Naive thymus-derived CD8-positive, alpha-beta T cell (primary cell): ENCODE measurements at places on chromosomes 6 and 20.

DNA sequence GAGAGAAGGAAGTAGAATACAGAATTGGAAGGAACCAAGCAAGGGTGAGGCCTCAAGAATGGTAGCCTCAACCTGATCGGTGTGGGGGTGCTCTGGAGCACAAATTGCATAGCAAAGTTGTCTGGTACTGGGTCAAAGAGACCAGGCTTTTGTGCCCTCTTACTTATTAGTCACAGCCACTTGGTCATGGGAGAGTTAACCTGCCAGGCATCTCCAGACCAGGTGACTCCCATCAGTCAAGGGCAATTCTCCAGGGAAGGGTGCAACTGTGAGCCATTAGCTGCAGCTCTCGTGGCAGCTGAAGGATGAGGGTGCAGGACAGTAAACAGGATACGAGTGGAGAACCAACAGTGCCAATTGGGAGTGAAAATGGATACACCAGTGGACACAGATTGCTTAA, 47.7 kb upstream of the PLCB4 start:
- DNase-seq, result no peak

- no peak for DNase-seq
These were observed 23.7 kb upstream of the KIF16B start for GRCh38 chr20:16596991-16597390.

DNA sequence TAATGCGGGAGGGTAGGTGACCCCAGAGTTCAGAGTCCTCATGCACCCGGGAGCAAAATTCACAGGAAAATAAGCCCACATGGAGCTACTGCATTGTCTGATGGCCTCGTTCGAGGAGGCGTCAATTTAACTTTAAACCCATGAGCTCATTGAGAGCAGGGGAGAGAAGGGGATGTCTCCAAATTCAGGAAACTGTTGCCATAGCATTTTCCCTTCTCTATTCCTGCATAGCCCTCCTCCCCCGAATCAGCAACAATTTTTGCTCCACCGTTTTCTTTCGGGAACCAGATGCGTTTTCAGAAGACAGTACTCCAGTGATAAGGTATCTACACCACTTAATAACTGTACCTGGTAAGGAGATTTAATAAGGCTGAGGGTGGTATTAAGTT, 324 bp upstream of the LAMP5 start:
- no peak for DNase-seq

GRCh38 chr20:34618676-34619075, 58.2 kb downstream of the PIGU start:
- DNase-seq, result no peak

GRCh38 chr20:59752101-59752586, 147.8 kb downstream of the PHACTR3 start:
- no peak for DNase-seq

GRCh38 chr20:49750611-49751396, 37.1 kb upstream of the B4GALT5 start:
- DNase-seq, result no peak

- no peak for DNase-seq
These were observed 15.5 kb downstream of the ADGRF1 start for GRCh38 chr6:47026679-47027078.

DNA sequence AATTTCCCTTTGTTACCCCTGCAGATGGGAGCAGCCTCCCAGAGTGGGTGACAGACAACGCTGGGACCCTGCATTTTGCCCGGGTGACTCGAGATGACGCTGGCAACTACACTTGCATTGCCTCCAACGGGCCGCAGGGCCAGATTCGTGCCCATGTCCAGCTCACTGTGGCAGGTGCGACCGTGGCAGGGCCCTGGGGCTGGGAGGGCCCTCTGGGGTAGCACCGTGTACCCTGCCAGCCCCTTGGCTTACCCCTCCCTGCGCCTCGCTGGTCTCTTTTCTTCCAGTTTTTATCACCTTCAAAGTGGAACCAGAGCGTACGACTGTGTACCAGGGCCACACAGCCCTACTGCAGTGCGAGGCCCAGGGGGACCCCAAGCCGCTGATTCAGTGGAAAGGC, 29.4 kb upstream of the SRF start:
- DNase-seq, result no peak

DNA sequence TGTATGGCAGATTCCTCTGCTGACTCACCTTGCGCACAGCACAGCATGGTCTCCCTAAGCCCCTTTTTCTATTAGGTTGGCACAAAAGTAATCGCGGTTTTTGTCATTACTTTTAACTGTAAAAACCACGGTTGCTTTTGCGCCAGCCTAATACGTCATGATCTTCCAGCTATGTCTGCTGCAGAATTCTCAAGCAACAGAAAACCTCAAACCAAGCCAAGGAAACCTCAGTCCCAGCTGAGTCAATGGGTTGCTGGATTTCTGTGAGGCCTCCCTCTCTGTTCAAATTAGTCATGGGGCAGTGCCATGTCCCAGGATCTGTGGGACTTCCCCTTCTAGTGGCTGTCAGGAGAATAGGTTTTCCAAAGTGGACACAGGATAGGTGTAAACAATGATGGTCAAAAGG, 15.7 kb upstream of the ENPP1 start:
- no peak for DNase-seq

GRCh38 chr6:143961886-143962878, 45.9 kb downstream of the PLAGL1 start:
- DNase-seq, result no peak

DNA sequence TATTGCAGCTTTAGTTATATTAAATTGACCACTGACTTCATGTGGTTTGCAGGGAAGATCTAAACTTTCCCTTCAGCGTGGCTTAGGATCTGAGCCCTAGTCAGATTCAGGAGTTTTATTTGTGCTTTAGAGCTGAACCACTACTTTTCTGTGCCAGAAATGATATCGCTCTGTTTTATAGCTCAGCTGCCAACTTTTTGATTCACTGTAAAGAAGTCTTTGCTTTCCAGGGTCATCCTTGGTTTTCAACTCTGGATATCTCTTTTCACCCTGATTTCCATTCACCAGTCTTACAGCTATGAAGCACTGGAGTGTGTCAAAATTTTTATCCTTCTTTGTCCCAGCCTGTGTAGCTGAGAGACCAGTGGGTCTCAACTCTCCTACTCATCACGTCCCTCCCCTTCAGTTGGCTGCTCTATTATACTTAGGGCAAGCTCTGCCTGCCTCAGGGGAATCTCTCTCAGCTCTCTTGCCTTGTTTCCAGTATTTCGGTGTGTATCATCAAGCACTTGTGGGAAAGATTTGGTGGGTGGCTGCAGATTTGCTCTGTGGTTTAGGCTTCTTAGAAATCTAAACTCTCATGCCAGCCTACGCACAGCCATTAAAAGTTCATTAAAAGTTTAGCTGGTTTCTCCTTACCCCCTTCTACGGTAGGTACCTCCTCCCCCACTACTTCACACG, 425.5 kb downstream of the TENT5A start:
- DNase-seq, result no peak

GRCh38 chr20:48990467-48990866, 55.6 kb upstream of the CSE1L start:
- DNase-seq, result no peak

- DNase-seq, result no peak
These were observed 324.7 kb upstream of the CNR1 start for GRCh38 chr6:88490908-88491264.

DNA sequence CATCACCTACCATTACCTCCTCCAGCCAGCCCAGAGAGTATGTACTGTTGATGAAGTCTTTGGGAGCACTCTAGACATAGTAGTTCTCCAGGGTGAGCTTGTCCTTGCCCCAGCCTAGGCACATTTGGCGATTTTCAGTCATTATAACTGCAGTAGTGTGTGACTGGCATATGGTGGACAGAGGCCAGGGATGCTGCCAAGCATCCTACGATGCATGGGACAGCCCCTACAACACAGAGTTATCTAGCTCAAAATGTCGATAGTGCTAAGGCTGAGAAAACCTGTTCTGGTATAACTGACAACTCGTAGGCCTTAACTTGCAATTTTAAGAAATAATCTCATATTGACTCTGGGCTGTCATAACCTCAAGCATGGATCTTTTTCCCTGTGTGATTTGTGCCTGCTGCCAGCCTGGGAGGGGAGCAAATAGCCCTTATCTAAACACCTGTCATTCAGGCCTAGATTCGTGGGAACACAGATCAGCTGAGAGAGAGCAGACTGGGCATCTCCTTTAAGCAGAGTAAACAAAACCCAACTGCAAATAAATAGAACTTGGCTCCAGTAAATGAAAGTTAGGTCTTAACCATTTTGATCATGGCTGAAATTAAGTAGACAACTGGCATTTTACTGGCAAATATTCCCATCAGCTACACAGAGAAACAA, 102.6 kb downstream of the SPTLC3 start:
- DNase-seq, result no peak

DNA sequence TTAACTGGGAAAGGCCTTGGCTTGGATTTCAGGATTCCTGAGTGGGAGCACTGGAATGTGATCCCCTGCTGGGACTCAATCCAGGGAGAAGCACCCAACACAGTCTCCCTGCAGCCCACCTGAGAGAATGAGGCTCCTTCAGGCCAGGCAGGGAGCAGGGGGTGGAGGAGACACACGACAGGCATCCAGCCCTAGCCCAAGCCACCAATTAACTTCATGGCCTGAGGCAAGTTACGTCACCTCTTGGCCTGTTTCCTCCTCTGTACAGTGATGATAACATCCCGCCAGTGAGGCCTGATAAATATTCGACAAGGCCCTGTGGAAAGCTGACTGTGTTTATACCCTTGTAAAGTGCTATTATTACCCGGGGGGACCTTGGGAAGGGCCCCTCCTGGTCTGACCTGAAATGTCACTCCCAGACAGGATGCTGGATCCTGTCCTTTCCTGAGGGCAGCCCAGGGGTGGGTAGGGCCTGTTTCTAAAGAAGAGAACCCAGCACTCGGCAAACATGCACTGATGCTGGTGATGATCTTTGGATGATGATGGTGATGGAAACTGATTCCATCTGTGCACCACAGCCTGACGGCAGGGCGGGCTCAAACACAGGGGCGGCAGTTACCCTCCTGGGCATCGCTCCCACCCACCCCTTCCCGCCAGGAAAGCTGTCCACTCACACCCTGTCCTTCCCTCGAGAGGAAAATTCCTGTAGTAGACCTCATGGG, 12.4 kb downstream of the FRS3 start:
- DNase-seq, result no peak

- no peak for DNase-seq
These were observed 57.2 kb downstream of the LYRM4 start for GRCh38 chr6:5203546-5203945.

GRCh38 chr6:11878735-11879134, 100.1 kb upstream of the ADTRP start:
- DNase-seq, result no peak

DNA sequence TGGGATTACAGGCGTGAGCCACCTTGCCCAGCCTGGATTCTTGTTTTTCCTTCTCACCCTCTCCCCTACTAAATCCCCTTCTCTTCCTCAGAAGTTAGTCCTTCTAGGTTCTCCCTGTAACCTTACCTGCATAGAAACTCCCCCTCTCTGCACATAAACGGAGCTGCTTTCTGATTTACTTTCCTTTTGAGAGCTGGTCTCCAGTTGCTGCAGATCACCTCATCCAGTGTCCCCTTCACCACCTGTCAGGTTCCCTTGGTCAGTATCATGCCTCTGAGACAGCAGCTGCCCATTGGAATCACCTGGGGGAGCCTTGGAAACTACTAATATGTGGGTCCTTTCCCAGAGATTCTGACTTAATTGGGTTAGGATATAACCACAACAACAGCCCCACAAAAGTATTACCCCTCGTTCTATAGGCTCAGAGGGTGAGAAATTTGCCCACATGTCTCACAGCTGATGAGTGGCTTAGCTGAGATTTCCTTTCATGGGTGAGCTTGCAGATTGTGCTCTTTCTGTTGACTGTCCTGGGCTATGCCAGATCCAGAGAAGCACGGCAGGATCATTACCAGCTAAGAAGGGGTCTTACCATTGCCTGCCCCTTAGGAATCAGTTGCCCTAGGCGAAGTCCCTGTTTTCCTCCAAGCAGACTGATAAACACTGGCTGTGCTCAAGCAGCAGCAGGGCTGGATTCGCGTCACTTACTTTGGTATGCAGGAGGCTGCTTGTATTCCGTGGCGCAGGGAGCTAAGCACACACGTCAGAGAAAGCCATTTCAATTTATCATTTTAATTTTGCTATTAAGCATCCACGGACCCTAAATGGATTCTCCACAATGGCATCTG, 51.3 kb downstream of the AKAP12 start:
- DNase-seq, result no peak

DNA sequence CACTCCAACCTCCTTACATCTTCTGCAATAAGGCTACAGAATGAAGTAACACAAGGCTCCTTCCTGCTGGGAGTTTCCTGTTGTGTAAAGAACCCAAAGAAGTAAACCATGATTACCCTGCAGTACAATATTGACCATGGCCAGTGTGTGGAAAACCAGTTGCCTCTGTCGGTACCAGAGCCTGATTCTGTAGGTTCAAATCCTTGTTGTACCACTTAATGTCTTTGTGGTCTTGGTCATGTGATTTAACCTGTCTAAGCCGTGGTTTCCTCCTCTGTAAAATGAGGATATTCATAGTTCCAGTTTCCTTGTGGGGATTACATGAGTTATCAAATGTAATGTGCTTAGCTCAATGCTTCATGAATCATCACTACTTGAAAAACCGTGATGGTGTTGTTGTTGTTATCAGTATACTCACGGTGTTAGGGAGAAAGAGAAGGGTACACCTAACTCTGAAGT, 60.3 kb upstream of the PRELID3B start:
- no peak for DNase-seq

GRCh38 chr6:90893400-90893799, 306.5 kb upstream of the MAP3K7 start:
- DNase-seq, result no peak

- DNase-seq, result no peak
These were observed 34.2 kb downstream of the GSS start for GRCh38 chr20:34921436-34921835.

GRCh38 chr6:11309947-11310665, 77.6 kb upstream of the NEDD9 start:
- no peak for DNase-seq

GRCh38 chr6:119669221-119669620, 319.7 kb upstream of the MAN1A1 start:
- no peak for DNase-seq

DNA sequence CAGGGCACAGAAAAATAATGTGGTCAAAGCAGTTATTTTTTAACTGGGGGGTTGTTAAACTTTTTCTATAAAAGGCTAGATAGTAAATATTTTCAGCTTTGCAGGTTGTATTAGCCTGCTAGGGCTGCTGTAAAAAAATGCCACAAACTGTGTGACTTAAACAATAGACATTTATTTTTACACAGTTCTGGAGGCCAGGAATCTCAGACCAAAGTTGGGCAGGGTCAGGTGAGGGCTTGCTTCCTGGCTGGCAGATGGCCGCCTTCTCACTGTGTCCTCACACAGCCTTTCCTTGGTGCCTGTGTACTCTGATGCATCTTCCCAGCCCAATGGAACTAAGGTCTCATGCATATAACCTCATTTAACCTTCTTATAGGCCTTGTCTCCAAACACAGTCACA, 294.7 kb downstream of the PTPRT start:
- no peak for DNase-seq

DNA sequence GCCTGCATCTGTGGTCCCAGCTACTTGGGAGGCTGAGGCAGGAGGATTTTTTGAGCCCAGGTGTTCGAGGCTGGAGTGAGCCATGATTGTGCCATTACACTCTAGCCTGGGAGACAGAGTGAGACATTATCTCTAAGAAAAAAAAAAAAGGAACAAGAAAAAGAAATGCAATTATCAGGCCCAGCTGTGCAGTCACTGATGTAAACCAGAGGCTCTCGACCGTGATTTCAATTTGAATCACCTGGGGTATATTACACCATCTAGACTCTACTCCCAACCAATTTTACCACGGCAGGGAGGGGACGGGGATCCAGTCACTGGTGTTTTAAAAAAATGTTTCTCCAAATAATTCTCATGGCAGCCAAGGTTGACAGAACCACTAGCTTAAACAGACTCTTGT, 48.8 kb upstream of the NKX2-2 start:
- DNase-seq, result no peak

- DNase-seq, result no peak
These were observed 28.6 kb downstream of the MYLIP start for GRCh38 chr6:16157492-16157891.
